ENCODE measurements at places on chromosomes 4 and X.
A peak's percentile ranks its signal among the peaks of the same experiment; 100 is the strongest.

DNA sequence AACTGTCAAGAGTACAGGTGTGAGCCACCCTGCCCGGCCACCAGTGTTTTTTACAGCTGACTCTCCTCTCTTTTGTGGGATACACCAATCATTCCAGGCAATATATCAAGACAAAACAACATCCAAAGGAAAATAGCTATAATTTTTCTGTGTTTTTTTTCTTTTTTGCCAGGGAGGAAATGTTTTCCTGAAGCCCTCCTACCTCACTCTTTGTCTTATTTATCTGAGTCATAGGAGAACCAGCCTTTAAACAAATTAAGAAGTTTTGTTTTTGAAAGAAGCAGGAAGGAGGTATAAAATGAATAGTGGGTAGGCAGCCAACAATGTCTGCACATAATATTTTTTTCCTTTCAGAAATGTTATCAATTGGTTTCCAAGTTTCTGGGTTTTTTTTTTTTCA is 493.9 kb downstream of the CCSER1 start:
- no peak for DNase-seq

GRCh38 chrX:114635986-114636385 is 52.1 kb downstream of the HTR2C start:
- DNase-seq, result no peak

DNA sequence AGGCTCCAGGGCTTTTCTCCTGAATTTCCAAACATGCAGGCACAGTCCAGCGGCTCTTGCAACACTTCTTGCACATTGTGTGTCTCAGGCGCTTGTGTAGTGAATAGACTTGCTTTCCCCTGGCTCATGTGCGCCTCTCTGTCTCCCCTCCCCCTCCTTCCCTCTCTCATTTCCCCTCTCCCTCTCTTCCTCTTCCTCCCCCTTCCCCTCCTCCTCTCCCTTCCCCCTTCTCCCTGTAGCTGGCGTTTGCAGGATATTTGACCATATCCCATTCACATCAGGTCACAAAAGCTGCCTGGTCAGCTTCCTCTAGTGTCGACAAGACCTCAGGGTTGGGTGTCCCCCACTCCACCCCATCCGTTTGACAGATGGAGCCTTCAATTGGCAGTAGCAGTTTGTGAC is 2.4 kb downstream of the CHST7 start:
- DNase-seq, result no peak

- no peak for DNase-seq
Measured at GRCh38 chr4:123624959-123625358, 228.4 kb downstream of the SPRY1 start.

DNA sequence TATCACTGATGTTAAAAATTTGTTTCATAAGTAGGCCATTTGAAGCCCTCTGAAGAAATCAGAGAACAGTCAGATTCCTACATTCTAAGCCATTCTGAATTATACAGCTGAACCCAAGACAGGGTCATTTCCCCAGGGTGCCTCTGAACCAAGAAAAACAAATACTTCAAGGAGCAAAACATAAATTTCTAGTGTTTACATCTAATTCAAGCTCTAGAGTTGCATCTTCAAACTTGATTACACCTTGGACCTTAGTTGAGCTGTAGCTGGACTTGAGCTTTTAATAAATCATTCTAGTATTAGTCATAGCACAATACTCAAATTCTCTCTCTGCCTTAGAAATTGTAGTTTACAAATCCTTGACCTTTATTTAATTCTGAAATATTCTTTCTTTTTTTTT is 87.6 kb upstream of the IL15 start:
- DNase-seq, result no peak

DNA sequence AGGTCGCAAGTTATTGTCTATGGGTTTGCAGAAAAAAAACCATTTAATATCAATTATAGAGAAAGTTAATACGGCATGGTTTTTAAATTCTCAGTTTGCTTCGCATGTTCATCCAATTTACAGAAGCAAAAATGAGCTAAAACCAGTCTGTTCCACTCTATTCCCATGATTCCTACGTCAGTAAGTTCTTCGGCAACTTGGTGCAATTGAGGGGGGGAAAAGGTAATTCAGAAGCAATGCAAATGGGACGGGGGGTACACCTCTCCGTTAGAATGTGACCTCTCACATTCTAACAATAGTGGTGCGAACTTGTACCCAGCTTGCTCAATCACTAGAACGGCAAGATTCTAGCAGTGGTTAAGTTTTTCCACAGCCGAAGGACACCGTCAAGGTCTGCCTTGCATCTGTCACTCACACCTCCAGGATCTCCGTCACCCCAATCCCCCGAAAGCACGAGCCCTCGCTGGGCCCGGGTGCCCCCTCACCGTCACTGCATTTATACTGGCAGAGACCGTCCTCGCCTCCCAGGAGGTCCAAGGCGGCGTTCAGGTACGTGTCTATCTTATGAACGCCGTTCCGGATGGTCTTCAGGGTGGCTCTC is 653 bp downstream of the PLA2G12A start:
- DNase-seq, result no peak

DNA sequence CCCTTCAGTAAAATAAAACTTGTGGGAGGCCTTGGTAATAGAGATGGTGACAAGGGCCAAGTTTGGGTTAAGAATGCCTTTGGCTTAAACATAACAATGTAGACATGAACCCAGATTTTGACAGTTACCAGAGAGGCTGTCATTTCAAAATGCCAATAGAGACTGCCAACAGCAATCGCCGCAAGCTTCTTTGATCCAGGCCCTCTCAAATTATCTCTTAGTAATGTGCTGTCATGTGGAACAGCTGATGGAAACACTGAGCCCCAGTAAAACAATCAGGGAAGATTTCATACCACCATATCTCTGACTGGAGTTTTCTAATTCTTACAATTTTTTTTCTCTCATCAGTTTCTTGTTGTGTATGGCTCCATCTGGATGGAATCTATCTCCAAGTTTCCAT is 80.5 kb downstream of the ZNF330 start:
- DNase-seq, result no peak

- DNase-seq, result no peak
Measured at GRCh38 chr4:78517050-78517652, 34.4 kb upstream of the ANXA3 start.

DNA sequence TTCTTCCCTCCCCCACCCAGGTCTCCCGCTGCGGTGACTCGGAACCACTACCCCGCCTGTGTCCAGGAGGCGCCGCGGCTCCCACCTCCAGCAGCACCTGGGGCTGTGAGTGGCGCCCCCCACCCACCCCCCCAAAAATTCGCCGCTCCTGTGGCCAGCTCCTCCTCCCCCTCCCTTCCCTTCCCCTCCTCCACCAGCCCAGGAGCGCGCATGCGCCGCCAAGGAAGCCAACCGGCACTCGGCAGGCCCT is 278 bp downstream of the CLOCK start:
- DNase-seq, result no peak

- DNase-seq, result no peak
Measured at GRCh38 chr4:144291164-144291563, 150.6 kb upstream of the GYPA start.

- no peak for DNase-seq
Measured at GRCh38 chr4:102580463-102580842, 79.3 kb downstream of the NFKB1 start.

DNA sequence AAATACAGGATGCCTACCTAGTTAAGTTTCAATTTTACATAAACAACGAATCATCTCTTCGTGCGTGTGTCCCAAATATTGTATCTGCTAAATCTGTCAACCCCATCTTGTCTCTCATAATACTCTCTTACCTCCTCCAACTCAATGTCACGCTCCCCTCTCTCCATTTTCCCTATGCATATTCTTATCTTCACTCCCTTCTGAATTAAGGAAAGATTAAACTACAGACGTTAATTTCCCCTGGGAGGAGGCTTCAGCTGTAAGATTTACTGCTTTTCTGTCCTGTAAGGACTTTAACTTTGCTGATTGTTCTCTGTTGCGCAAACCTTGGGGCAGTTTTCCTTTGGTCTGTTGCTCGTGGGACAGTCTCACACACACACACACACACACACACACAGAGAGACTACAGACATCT is 455 bp upstream of the ABCB7 start:
- DNase-seq, result peak; percentile 2

- no peak for DNase-seq
Measured at GRCh38 chr4:144658015-144658567, 12.1 kb downstream of the HHIP start.

GRCh38 chrX:115525486-115525885 is 35.5 kb upstream of the PLS3 start:
- DNase-seq, result no peak

Measured in T1000 (cell line).